ENCODE measurements at places on chromosomes 16 and 17.
A peak's percentile ranks its signal among the peaks of the same experiment; 100 is the strongest.

- peak; percentile 34 for DNase-seq
Measured at GRCh38 chr17:51948128-51948527, 210.4 kb downstream of the CA10 start.

DNA sequence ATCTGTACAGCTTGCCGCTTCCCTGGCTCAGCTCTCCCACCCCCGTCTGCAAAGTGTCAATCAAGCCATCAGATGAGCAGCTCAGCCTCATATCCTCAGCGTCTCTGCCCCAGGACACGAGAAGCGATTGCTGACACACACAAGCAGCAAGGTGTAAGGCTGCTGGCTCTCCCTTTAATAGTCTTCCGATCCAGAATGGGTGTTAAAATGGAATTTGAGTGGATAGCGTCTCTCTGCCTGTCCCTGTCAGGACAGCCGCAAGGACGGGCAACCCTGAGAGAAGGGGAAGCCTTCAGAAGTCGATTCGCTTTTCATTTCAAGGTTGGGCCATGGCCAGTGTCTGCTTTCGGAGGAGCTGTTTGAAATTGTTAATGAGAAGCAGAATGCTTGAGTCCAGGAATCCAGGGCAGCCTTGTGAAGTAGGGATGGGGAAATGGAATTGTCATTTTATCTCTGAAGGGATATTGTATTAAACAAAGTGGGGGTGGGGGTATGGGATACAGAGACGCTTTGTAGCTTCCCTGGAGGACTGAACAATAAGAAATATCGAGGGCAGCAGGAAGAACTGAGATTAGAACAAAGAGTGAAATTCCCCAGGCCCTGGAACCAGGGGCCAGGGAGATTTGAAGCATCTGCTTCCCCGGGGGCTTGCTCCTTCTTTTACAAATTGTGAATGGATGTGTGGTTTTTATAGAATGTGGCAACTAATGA lies 4.7 kb upstream of the PIPOX start:
- no peak for DNase-seq

DNA sequence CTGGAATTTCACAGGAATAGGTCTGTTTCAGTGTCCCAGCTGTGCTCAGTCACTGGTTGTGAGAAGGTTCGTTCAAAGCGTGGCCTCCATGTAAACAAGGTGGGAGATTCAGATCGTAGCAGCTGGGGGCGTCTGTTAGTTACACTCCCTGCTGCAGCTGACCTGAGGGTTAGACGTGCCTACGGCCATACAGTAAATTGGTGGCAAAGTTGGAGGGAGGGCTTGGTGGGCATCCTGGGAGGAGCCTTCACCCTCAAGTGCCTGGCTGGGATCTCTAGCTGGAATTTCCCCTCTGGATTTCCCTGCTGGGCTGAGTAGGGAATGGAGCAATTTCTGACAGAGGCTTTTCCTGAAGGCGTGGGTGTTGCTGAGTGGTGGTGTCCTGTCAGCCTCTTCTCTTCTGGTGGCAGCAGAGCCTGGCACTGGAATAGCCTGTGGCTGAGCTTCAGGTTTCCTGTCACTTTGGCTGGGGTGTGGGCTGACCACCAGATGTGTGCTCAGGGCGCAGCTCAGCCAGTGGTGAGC lies 6.4 kb downstream of the FCSK start:
- no peak for DNase-seq

- DNase-seq: no peak
Measured at GRCh38 chr16:73912850-73913249, 383.8 kb upstream of the PSMD7 start.

DNA sequence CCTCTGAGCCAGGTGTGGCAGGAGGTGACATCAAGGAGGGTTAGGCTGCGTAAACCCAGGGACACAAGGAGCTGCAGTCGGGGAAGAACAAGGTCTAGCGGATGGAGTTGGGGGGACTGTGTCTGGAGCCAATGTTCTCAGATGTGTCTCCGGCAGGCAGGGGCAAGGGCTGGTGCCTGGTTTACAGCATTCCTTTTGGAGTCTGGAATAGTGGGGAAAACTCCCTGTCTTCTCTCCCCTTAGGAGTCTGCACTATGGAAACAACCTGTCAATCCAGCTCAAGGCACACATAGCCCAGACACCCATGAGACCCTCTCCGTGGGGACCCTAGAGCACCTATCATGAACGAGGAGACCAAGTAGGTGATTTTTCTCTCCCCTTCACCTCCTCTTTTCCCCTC lies 27.5 kb downstream of the NLRC5 start:
- no peak for DNase-seq

GRCh38 chr16:72480911-72481310 lies 309.0 kb upstream of the PMFBP1 start:
- peak; percentile 28 for DNase-seq

GRCh38 chr17:61247439-61247838 lies 152.2 kb upstream of the TBX2 start:
- DNase-seq: peak; percentile 55

DNA sequence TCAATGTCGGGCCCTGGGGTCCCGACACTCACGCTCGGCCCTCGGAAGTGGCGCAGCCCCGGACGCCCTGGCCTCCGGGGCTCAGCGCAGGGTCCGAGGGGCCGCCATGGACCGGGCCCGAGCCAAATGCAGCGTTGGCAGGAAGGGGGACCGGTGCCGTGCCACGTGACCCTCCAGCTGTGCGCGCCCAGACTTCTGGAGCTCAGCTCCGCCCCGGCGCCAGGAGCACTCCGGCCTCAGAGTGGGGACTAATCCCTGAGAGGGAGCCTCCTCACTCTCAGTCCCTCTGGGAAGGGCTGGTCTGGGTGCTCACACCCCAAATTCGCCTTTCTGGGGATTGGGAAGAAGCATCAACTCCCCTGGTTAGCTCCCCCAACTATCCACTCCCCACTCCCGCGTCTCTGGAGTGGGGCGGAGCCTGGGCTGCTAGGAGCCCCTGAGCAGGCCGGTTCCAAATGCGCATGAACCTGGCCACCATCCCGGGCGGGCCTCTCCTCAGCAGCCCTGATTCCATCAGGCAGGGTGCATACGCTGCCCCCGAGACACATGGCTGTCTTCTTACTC lies at the start of gene B3GNT9:
Gene B3GNT9, minus strand, starts transcription at position 166 of the 564 bp plus-strand sequence. CDS start 513 bp downstream, outside the sequence.
- peak; percentile 80 for DNase-seq

DNA sequence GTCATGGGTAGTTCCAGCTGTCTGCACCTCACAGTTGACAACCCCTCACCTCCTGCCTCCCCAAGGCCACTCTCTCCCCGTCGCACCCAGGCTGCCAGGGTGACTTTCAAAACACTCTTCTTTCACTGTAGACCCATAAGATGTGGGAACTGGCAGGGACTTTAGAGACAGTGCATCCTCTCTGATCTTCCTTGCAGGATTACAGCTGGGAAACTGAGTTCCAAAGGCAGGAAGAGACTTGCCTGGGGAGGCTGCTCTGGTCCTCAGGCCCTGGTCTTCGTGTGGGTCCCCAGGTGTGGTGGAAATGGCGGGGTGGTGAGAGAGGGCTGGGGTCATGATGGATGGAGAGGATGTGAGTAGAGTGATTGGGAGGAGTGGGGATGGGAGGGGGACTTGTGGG lies 21.9 kb upstream of the NKD1 start:
- no peak for DNase-seq

- no peak for DNase-seq
Measured at GRCh38 chr16:56270828-56271227, 79.5 kb downstream of the GNAO1 start.

GRCh38 chr17:50157891-50158290 lies 7.4 kb upstream of the PPP1R9B start:
- DNase-seq: no peak

GRCh38 chr16:20906341-20907255 lies 6.0 kb downstream of the LYRM1 start:
- peak; percentile 94 for DNase-seq

DNA sequence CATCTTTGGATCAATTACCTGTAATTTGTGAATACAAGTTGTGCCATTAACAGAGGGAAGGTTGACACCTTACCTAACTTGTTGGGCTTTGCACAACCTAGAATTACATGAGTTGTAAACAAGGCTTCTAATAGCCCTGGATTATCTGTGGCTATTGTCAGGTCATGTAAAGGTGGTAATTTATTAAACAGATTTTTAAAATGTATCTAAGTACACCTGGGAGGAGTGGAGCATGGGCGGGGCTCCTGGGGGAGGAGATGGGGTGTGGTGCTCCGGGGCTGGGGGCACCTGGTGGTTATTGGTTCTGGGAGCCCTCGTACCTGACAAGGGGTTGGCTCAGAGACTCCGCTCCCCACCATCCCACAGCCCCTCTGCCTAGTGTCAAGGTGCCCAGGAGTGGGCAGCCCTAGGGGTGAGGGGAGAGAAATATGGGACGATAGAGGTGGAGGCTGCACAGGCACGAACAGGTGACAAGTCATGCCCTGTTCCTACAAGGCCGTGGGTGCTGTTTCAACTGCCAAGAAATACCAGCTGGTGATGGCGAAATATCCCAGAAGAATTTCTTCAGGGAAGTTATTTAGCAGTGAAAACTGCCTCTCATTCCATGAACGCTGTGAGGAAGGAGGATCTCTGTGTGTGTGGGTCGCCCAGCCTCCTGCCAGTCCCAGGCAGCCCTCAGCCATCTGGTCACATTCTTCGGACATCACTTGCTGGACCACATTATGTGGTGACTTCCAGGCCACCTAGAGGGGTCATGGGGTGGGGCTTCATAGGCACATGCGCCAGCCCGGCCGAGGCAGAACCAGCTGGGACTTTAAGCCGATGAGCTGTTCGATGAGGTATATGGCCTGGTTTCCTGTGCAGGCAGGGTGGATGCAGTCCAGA lies 55.5 kb upstream of the IRX3 start:
- peak; percentile 71 for DNase-seq

DNA sequence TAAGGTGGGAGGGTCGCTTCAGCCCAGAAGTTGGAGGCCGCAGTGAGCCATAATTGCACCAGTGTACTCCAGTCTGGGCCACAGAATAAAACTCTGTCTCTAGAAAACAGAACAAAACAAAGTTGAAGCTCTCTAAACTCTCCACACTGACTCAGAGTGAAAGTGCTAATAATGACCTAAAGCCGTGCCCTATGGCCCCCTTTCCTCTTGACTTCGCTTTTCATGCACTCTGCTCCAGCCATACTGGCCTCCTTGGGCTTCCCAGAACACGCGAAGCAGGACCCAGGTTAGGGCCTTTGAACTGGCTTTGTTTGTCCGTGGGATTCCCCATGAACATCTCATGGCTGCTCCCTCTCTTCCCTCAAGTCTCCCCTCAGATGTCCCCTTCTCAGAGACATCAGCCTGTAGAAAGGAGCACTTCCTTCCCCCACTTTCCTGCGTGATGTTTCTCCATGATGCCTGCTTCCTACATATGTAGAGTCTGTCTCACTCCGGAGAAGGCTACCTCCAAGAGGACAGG lies 18.6 kb upstream of the SPN start:
- no peak for DNase-seq

- DNase-seq: no peak
Measured at GRCh38 chr16:6527646-6528045, 805.0 kb upstream of the RBFOX1 start.

- peak; percentile 87 for DNase-seq
Measured at GRCh38 chr17:57622683-57623433, 122.2 kb downstream of the CCDC182 start.

GRCh38 chr16:88405216-88406060 lies 22.7 kb downstream of the ZNF469 start:
- no peak for DNase-seq

- DNase-seq: no peak
Measured at GRCh38 chr16:1890024-1890707, 18.2 kb upstream of the MEIOB start.

GRCh38 chr17:75764711-75765421 lies at the start of gene GALK1:
Gene GALK1, minus strand, starts transcription at chr17:75765192. Its CDS starts 56 bp downstream, at chr17:75765136.
- peak; percentile 69 for DNase-seq

DNA sequence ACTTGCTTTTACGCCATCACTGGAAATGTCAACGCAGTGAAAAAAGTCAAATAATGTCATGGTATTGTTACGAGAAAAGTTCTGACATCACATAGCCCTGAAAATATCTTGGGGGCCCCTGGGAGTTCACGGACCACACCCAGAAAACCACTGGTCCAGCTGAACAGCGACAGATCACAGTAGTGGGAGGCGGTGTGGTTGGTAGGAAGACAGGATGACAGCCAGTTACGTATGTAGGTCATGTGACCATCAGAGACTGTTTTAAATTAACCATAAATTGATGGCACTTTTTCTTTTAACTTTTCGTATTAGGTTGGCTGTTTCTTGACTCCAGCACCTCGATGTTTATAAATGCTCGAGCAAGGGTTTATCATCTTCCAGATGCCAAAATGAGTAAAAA lies 11.9 kb downstream of the ERCC4 start:
- DNase-seq: no peak

DNA sequence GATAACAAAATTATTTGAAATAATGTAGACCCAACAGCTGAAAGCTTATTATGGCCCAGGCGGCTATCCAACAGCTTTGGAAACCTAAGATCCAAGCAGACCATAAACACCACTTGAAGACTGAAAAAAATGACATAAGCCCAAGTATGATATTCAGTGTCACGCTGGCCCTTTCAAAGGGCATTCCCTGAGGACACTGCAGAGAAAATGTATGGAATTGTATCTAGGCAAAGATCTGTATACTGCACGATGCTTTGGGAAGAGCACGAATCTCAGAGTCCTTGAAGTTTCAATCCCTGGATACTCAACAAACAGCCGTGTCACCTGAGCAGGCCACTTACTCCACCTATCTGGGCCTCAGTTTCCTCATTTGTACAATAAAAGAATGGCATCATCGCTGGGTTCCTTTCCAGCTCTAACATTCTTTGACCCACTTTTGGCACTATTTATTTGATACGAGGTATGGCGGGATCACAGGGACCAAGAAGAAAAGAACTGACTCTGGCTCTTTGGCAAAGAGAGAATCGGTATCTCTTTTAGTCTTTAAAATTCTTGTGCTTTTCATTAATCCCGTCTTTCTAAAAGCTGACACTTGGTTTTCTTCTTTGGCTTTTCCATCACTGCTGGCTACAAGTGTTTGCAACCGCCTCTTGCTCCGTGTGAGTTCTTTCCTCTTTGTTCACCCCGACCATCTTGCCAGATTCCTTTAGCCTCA lies 1.2 kb downstream of the STAT5B start:
- DNase-seq: no peak

DNA sequence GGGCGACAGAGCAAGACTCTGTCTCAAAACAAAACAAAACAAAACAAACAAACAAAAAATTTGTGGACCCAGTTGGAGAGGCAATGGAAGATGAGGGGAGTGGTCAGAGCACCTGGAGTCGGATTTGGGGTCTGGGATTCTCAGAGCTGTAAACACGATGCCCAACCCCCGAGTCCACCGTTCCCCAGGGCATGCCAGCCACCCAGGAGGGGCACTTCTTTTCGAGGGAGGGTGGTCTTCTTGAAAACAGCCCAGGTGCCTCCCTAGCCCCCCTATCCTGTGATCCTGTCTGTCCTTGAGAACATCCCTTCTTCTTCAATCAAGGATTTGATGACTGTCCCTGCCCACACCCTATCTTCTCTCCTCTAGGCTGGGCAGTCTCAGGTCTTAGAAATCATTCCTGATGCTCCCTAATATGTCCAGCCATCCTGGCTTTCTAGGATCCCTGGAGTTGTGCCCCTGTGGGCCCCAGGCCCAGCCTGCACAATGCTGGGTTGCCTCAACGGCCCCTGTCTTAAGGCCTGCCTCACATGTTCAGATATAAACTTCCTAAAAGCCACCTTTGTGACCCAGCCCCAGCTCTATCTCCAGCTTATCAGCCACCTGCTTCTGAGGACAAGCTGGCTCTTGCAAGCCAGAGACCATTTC lies 3.1 kb upstream of the SLC13A2 start:
- no peak for DNase-seq

- no peak for DNase-seq
Measured at GRCh38 chr17:31528291-31528874, 136.9 kb downstream of the RAB11FIP4 start.

GRCh38 chr17:81991684-81992305 lies 14.4 kb downstream of the ASPSCR1 start:
- DNase-seq: peak; percentile 61
